Stimulated activated CD4-positive, alpha-beta T cell treated with anti-CD3 and anti-CD28 coated beads, Interleukin-1b, Interleukin-23, amount 100 ng/mL, for 1 hour (primary cell): ENCODE measurements at places on chromosomes 11 and 22.

GRCh38 chr22:23555118-23555517 lies 25.0 kb downstream of the IGLL1 start:
- no peak for DNase-seq

DNA sequence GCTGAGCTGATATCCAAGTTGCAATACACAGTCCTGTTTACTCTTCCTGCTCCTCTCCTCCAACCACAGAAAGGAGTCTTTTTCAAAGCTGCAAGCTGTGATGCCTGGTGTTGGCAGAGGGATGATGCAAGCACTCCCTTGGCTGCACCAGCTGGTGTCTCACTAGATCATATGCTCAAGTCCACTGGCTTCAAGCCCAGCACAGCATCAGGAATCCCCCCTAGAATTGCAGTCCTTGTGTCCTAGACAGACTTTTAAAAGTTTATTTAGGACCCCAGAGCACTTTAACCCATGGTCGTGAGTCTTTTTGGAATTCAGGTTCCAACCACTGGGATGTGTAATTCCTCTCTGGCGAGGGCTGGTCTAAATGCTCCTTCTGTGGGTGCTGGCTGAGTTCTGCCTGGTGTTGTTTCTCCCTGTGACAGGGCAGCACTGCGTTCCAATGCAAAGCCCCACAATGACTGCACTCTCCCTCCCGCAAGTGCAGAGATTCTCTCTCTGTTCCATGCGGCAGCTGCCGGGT lies 1.9 kb upstream of the HEPN1 start:
- DNase-seq = no peak

DNA sequence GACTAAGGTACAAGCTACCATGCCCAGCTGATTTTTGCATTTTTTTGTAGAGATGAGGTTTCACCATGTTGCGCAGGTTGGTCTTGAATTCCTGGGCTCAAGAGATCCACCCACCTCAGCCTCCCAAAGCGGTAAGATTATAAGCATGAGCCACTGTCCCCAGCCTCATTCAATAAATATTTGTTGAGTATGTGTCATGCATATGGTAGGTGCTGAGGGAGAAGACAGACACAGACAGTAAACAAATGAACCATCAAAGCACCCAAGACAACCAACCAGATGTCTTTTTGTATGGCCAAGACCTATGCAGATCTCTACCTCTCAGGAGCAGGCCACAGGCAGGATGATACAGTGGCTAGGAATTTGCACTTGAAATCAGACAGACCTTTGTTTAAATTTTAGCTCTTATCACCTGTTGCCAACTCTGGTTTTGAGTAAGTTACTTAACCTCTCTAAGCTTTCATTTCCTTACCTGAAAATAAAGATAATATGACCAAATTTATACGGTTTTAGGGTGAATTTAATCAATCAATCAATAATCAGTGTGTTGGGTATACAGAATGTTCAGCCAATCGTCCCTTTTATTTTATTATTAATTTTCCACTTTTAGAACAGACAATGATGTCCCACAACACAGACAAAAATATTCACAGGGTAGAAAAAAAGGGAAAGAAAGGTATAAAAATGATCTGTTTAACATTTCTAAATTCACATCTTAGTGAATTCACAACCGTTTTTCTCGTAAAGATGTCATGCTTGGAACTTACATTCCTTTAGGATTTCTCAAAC lies 128.2 kb downstream of the SGSM3 start:
- no peak for DNase-seq

GRCh38 chr11:47396049-47396320 lies 12.4 kb upstream of the SLC39A13 start:
- no peak for DNase-seq

DNA sequence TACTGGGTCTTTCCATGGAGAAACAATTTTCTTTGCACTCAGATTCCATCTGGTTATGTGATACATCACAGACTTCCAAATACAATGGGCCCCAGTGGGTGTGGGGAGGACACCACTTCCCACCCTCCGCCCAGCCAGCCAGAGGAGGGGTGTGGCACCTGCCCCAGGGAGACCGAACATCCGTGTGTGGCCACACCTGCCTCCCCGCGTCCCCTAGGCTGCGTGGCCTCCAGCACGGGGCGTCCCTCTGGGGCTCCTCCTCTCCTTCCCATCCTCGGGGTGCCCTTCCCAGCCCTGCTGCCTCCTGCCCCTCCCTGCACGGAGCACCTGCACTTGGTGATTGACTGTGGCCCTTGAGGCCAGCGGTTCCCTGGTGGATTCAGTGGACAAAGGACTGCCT lies 49.1 kb downstream of the CERK start:
- no peak for DNase-seq

DNA sequence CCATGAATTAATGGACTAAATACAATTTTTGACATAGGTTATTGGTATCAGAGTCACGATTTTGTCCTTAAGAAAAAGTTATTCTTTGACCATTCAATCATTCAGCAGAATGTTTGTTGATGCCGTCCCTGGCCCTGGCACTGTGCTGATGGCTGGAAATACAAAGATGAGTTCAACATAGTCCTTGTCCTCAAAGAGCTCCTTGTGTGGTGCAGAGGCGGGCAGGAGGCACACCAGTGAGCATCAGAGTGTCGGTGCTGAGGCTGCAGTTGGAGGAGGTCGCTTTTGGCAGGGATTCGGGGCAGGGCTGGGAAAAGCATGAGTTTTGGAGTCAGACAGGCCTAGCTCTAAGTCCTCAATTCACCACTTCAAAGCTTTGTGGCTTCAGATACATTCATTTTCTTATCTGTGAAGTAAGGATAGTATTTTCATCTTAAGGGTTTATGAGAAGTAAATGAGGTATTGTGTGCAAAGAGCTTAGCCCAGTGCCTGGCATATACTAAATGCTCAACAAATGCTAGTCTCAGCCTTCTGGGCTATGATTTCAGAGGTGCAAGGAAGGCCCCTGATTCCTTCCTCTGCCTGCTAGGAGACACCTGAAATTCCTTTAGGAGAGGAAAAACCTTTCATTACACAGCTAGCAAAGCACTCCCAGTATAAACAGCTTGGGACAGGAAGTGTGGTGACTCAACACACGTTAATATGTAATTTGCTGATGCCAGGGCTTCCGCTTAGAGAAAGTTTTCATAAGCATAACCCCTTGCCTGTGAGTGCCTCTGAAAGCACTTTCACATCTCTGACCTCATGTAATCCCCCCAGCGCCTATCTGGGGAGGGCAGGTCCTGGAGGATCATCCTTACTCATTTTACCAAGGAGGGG lies 113.8 kb downstream of the NECTIN1 start:
- no peak for DNase-seq

GRCh38 chr11:34512840-34513681 lies 533 bp downstream of the ELF5 start:
- DNase-seq = peak; percentile 21

DNA sequence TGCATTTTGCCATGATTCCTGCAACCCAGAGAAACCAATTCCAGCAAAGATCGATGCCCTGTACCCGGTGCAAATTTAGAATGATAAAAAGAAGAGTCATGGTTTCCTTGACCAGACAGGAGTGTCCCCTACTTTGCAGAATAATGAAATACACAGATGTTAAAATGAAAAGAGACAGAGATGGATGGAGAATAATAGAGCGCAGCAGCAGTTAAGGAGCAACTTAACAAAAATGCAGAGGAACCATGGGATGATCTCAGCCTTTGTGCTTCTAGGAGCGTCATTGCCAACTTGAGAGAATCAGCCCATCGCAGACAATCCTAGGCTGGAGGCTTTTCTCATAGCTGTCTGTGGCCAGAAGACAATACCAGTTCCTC lies 127.1 kb downstream of the LDLRAD3 start:
- DNase-seq = no peak

GRCh38 chr22:38700270-38700788 lies 414 bp downstream of the JOSD1 start:
- no peak for DNase-seq
